NCI-H2107 (cell line): ENCODE measurements at places on chromosomes 13 and 19.

DNA sequence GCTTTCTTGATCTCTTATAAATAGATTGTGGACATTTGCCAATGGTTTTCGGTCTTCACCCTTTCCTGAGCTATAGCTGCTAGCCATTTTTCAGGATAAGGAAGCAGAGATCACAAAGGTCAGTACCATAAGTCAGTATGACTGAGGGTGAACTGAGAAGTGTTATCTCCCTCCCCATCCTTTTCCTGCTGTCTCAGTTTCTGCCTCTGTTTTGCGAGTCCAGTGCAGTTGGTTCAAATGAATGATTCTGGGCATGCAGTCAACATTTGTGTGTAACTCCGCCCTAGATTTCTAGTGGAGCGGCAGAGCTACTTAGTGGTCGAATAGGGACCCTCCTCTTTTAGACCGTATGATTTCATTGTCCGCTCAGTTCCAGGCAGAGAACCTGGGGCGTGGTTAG lies 460.8 kb upstream of the ARGLU1 start:
- DNase-seq, result no peak

DNA sequence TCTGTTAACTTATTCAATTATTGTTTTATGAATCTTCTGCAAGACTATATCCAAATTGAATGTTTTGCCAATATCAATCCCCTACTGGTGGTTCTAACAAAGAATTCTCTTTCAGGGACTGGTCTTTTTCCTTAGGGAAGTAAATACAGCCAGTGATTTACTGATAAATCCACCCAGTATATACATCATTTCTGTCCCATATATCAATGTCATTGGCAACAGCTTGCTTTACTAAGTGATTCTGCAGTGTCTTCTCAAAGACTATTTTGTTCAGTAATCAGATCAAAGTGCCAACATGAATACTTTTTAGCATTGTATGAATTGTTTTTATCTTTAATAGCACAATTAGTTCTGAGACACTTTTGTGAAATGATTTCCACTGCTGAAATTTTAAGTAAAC lies 114.0 kb upstream of the OBI1 start:
- DNase-seq, result no peak

GRCh38 chr13:31588893-31589292 lies 150.4 kb upstream of the RXFP2 start:
- no peak for DNase-seq

DNA sequence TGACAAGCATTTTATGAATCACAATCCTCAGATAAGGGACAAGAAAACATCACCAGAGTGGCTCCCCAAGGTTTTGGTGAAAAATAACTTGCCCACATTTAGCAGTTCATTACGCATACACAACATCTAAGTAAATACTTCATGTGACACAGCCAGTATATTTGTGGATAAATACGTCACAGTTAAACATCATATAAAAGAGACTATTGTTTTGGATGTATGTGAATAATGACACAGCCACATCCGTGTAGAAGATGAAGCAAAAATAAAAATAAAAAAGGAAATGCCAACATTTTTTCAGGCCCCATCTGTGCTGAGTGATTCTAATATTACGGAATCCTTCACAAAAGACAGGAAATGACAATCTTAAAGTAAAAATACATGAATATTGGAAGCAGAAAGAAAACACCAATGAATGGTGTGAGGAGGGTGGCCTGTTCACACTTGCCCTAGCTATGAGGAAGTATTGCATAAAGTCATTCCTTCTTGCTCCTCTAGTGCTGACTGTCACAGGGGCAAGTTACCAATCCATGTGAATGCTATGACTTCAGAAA lies 457.1 kb downstream of the KLF12 start:
- no peak for DNase-seq

GRCh38 chr13:34419755-34420154 lies 522.3 kb upstream of the NBEA start:
- DNase-seq, result no peak

DNA sequence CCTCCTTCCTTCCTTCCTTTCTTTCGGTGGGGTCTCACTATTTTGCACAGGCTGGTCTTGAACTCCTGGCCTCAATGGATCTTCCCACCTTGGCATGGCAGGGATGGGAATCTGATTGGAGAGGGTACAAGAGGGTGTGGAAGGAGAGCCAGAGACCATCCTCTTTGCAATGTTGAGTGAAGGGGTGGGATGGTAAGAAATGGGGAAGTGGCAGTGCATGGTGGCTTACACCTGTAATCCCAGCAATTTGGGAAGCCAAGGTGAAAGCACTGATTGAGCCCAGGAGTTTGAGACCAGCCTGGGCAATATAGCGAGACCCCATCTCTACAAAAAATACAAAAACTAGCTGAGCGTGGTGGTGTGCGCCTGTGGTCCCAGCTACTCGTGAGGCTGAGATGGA lies 5.5 kb downstream of the BLOC1S3 start:
- DNase-seq, result no peak

- no peak for DNase-seq
Observed at GRCh38 chr13:36848199-36848982, 29.4 kb downstream of the RFXAP start.

DNA sequence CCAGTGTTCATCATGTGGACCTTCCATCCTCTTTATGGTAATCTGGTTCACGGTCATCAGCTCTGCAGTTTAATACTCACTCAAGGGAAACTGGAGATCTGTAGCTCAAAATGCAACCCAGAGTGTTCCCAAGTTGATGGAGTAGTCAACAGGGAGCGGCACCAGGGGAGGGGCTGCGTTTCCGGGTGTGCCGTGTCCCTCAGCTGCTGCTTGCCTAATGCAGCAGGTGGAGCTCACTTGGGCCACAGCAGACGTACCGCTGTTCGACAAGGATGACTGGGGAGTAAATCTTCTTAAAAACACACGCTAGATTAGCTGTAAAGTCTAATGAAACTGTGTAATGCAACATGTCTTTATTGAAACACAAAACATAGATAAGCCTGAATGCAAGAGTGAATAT lies 81.1 kb downstream of the TNFSF13B start:
- no peak for DNase-seq

- no peak for DNase-seq
Observed at GRCh38 chr13:27796544-27797227, 4.4 kb downstream of the GSX1 start.

GRCh38 chr13:23956106-23956505 lies 58.8 kb upstream of the C1QTNF9B start:
- no peak for DNase-seq

- DNase-seq, result no peak
Observed at GRCh38 chr13:59728896-59729545, 434.7 kb downstream of the DIAPH3 start.

DNA sequence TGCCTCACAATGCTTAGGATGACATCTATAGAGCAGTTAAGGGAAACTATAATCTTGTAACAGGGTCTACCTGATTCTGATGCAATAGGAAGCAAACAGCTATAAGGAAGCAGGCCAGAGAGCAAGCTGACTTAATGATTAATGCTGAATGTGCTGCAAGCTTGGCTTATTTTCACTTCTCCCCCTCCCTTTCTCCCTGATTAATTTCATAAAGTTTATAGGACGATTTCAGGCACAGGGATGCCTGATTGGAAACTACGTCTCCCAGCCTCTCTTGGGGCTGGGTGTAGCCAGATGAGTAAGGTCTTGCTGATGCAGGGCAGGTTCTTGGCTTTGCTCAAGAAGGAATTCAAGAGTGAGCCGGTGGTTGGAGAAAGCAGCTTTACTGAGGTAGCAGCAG lies 82.8 kb upstream of the MRI1 start:
- no peak for DNase-seq

GRCh38 chr13:32790731-32791130 lies 204.5 kb downstream of the PDS5B start:
- no peak for DNase-seq

DNA sequence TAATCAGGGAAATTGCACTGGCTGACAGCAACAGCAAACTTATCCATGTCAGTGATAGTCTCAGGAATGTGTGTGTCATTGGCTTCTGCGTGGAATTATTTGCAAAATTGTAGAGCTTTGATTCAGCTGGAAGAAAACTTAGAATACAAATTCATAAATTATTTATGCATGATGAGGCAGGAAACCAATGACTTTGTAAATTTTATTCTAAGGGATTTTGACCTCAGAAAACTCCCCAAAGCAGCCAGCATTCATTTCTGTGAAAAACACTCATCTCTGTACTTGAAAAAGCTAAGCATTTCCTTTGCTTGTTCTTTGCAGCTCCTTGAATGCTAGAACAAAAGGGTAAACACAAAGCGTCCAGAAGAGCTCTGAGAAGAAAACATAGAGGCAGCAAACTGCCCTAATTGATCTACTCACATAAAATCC lies 162.4 kb downstream of the DCT start:
- DNase-seq, result no peak

DNA sequence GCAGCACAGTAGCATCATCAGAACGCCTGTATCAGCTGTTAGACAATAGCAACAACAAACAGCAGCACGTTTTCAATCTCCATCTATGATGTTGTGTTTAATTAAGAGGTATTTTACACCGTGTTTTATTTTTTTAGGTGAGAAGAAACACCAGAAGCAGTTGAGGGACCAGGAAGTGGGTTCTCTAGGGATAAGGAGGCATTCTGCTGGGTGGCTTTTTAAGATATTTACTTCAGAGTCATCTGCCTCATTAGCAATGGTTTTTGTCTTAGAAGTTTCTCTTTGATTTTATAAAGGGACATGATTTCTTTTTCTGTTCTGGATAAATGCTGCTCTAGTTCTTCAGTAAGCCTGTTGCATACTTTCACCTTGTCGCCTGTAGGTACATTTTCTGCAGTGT lies 8.2 kb downstream of the CKAP2 start:
- no peak for DNase-seq

DNA sequence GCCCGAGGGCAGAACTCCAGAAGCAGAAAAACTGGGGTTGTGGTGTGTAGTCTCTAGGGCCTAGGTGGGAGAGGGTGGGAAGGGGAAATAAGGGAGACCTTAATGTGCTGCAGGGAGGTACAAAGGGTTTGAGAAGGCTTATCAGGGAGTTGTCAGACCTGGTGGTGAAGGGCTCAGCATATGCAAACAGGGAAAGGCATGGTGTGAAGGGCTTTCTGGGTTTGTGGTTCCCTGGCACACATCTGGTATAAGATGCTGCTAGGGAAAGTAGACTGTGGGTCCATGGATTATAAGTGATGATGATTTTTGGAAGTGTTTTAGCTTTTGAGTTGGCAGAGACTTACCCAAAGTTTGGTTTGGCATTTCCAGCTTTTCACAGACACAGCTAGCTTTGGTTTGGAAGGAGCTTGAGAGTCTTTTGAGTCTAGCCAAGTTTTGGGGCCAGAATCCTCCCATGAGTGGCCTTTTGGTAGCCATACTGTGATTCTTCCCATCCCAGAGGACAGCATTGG lies 2.2 kb downstream of the TRIM28 start:
- DNase-seq, result no peak

DNA sequence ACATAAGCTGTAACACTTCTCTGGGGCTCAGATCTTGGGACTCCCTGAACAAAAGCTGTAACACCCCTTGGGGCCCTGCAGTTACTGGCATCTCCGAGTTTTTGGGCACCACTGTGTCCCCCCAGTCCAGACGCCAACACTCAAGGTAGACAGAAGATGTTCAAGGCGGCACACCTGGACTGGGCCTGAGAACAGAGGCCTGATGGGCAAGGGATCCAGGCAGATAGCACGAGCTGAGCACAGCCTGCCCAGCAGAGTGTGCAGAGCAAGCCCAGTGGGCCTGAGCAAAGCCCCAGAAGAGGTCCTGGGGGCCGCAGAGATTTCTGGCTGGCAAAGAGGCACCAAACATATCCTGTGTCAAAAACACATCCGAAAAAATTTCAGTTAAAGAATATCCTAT lies 1163.3 kb upstream of the PRR20A start:
- DNase-seq, result no peak

DNA sequence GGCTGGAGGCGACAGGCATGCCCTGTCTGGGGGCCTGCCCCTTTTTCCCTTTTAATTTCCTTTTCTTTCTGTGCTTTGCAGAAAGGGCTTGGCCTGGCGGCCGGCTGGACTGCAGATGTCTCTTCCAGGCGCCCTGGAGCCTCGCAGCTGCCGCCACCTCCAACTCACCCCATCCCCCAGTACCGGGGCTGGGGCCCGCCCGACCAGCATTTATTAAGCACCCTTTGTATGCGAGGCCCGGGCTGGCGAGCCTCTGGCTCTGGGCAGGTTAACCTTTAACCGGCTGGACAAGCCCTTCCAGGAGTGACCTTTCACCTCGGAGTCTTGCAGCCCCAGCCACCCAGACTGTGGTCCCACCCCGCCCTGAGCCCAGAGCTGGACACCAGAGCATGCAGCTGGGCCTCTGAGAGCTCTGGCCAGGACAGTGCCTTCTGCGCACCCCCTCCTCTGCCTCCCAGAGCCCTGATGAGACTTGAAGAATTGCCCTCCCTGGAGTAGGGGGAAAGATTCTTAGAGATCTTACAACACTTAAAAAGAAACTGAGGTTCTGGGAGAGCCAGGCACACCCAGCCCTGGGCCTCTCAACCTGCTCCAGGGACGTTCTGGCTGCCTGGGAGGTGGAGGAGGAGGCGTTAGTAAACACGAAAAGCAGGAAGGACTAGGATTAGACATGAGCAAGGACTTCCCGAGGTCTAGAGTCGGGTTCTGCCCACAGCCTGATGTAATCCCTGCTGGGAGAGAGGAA lies 1.1 kb upstream of the NR2F6 start:
- DNase-seq, result no peak

DNA sequence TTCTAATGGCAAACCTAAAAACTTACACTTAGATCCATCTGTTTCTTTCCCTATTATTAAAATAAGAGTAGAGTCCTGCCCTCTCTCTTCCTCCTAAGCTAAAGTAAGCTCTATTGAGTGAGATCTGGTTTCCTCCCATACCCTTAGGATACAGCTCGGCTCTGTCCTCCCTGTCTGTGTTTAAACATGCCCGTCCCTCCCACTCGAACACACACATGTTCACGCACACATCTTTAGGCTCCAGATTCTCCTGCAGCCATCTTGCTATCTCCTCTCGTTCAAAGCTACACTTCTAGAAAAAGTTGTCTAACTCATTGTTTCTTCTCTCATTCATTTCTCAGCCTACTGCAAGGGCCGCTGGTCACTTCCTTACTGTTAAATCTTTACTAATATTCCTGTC lies 15.1 kb upstream of the CEBPG start:
- DNase-seq, result no peak
